ENCODE measurements at places on chromosomes 6 and 20. TPM values are rescaled to one million over a fixed set of nuclear protein-coding genes. Genes with fewer than 3 reads are reported as not detected.
A peak's percentile ranks its signal among the peaks of the same experiment; 100 is the strongest.

GRCh38 chr6:63923139-63923739 is 287.6 kb downstream of the PHF3 start:
- no peak for DNase-seq

GRCh38 chr20:37901654-37902503 is 1.0 kb upstream of the VSTM2L start:
- DNase-seq = no peak

DNA sequence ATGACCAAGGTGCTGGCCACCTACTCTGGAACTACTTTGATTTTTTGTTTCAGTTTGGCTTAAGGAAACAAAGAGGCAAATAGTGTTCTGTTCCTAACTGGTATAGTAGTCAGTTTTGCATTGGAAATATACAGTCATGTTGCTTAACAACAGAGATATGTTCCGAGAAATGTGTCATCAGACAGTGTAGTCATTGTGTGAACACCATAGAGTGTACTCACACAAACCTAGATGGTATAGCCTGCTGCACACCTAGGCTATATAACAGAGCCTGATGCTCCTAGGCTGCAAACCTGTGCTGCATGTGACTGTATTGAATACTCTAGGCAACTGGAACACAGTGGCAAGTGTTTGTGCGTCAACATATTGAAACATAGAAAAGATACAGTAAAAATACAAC is 80.4 kb downstream of the ARID1B start:
- no peak for DNase-seq

DNA sequence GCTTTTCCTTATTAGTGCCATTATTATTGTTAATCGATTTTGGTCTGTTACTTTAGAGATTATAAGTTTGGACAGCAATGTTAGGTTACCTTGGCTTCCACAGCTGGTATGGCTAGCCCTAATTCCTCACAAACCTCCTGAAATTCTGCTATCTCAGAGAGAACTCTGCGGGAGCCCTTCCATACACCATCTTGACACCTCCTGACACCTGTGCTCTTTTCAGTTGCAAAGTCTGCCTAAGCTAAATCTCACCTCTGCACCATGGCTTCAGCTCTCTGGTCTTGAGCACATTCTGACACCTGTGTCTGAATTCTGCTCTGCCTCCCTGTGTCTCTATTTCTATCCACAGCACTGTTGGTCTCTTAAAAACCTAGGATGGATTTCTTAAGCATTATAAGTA is 106.5 kb downstream of the DCDC2 start:
- no peak for DNase-seq

Gene VSX1
- not detected for total RNA-seq

GRCh38 chr6:83152913-83153312 is 40.2 kb downstream of the PGM3 start:
- DNase-seq = no peak

- no peak for DNase-seq
Observed at GRCh38 chr6:131041814-131042213, 21.2 kb downstream of the EPB41L2 start.

DNA sequence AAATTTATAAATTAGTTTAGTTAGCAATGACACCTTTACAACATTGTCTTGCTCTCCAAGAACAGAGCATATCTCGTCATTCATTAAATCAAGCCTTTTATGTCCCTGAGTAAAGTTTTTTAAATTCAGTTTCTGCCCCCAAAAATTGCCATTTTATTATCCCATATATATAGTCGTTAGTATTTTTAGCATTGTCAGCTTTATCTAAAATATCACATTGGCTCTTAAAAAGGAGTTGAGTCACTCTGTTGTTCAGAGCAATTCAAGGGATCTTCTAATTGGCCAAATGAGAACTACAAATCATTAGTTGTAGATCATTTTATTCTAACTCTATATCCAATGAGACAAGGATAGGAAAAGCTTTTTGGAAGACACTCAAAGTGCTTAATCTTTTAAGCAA is 127.1 kb downstream of the COL9A1 start:
- no peak for DNase-seq

DNA sequence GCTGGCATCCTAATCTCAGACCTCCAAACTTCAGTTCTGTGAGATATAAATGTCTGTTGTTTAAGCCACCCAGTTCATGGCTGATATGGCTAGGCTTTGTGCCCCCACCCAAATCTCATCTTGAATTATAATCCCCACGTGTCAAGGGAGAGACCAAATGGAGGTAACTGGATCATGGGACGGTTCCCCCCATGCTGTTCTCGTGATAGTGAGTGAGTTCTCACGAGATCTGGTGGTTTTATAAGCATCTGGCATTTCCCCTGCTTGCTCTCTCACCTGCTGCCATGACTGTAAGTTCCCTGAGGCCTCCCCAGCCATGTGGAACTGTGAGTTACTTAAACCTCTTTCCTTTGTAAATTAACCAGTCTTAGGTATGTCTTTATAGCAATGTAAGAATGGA is 56.7 kb downstream of the KIAA0319 start:
- DNase-seq = no peak

- DNase-seq = no peak
Observed at GRCh38 chr20:54205450-54205849, 2.4 kb upstream of the PFDN4 start.

DNA sequence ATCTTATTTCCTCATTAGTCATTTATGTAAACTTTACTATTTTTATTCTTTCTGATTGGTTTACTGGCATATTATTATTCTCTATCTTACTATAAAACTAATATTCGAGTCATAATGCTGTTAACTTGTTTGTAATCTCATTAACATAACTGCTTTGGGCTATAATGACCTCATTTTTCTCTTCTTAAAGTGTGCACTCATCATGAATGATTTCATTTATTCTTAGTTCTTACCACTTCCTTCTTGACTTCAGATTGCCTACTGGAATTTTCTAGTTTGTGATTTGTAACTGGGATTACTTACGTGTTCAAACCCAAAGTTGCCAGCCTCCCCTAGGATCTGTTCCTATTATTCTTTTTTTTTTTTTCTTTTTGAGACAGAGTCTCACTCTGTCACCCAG is 91.8 kb upstream of the TNFAIP3 start:
- DNase-seq = no peak

GRCh38 chr20:2382833-2383232 is 2.1 kb downstream of the TGM6 start:
- DNase-seq = no peak

Gene DPPA5
- total RNA-seq = not detected

- DNase-seq = no peak
Observed at GRCh38 chr6:25392372-25392771, 113.2 kb downstream of the CARMIL1 start.

GRCh38 chr20:61886721-61887595 is 178.7 kb downstream of the TAF4 start:
- DNase-seq = no peak

- no peak for DNase-seq
Observed at GRCh38 chr6:113646701-113647100, 210.4 kb upstream of the MARCKS start.

DNA sequence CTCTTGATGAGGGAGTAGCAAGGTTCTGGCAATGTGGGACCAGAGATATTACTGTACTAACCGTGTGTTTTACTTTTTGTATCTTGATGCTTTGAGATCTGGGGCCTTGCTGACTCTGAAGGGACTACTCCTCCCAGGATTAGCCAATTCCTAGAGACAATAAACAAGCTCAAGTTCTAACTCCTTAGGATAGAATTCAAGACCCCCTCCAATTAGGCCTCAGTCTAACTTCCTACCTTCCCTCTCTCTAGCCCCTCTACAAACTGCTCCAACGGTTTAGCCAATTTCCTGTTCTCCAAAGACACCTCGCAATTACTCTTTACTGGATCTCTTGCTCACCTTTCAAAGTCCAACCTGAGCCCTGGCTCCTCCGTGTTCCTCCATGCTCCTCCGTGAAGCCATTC is 158.7 kb upstream of the JARID2 start:
- no peak for DNase-seq

- DNase-seq = no peak
Observed at GRCh38 chr6:101195588-101195987, 197.9 kb upstream of the GRIK2 start.

DNA sequence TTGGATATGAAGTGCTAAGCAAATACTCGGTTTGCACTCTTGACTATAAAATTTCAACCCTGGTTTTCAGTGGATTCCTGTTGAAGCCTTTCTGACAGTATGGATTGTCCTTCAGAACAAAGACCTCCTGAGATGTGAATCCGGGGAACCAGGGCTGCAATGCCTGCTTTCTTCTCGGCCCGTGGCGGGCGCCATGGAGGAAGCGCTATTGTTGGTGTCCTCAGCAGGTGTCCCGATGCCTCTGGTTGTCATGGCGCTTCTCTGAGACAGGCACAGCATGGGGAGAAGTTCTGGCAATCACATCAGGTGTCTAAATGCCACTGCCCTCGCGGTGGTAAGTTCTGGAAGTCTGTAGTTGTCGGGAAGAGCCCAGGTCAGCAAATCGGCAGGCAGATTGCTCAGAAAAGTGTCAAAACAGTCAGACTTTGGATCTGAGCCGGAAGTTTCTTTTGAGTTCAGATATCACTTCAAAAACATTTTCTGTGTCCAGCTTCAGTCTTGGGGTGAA is 188.5 kb downstream of the CDH4 start:
- no peak for DNase-seq

DNA sequence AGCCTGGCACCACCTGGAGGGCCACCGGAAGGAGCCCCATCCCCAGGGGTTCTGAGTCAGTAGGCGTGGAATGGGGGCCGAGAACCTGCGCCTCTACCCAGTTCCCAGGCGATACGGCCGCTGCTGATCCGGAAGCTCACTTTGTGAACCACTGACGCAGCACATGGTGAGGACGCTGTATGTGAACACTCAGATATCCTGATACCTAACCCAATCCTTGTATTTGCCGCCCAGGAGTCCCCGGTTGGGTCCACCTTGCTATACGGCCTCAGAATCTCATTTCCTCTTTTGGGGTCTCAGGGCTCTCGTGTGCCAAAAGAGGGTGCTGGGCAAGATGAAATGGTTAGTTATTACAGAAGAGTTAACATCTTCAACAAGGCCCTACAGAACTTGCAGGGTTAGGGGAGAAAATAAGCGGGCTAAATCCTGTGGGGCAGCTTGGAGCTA is 604 bp upstream of the RAB5IF start:
- DNase-seq = peak; percentile 66

GRCh38 chr6:150290429-150290828 is 78.4 kb upstream of the IYD start:
- DNase-seq = no peak

Gene TRIM26
- total RNA-seq = 42.6 TPM

DNA sequence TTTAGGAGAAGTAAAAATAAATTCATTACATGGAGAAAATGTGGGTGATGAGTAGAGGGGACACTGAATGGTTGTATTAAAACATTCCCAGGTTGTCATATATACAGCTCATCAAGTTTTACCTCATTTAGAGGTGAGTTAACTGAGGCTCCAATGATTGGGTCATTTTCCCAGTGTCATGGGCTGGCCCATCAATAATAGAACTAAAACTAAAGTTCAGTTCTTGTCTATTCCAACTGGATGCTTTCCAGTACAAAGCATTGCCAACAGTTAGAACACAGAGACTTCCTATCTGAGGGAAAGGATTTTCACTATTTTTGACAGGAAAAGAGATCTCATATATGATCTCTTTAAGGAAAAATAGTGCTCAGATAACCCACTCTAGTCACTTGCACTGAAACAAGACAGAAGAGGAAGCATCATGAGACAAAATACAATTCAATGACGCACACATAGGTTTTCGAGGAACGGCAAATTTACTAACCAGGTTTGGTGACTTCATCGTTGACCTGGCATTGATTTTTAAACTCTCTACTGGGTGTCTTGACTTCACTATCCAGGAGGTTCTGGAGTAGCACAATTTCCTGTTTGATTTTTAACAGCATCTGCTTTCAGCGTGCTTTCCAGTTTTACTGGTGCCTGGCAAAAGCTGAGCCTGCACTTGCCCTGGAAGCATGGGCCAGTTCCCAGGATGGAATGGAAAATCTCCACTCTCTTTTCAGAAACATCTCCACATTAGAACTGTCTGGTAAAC is 195.5 kb upstream of the FBXL4 start:
- no peak for DNase-seq

- no peak for DNase-seq
Observed at GRCh38 chr6:25013246-25013645, 77.5 kb upstream of the RIPOR2 start.

DNA sequence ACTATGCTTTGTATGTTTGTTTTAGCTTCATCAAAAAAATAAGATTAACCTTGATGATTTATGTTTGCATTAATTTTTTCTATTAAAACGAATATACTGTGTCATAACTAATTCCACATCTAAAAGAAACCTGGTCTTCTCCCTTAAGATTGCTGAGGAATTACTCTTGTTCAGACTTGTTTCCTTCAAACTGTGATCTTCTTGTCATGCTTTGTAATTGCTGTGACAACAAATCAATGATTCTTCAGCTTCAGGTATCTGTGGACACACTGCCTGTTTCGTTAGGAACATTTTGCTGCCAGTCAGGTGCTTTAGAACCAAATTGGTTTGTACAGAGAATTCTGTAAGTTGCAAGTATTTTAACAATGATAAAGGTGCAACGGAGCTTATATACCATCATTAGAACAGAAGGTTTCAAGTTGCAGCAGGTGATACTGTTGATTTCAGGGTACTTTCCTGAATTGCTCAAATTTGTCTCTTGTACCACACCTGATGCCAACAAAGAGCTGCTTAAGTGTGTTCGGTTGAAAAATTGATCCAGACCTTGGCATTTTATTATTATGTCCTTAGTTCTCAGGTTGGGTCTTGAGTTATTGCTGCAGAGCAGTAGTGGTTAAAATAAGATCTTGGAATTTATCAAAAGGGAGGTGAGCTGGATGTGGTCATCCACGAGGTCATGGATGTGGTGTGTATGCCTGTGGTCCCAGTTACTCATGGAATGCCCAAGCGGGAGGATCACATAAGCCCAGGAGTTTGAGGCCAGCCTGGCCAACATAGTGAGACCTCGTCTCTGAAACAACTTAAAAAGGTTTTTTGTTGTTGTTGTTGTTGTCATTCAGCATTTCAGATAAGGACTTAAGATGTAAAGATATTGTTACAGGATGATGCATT is 19.5 kb downstream of the SYTL3 start:
- no peak for DNase-seq

DNA sequence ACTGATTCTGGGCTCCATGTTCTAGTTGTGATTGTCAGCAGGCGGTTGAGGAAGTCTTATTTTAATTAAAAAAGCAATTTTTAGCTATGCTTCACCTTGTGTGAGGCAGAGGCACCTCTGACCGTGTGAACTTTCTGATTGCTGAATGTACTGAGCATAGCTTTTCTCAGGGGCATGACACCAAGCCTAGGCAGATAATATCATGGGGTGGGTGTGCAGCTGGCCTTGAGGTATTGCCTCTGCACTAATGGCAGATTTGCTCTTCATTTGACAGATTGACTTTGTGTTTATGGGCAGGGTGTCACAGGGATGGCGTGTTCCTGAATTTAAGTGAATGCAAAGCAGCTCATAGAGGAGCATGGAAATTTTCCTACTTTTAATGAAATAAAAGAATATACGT is 19.6 kb downstream of the CTNNBL1 start:
- DNase-seq = no peak

GRCh38 chr6:12324748-12325147 is 34.6 kb downstream of the EDN1 start:
- DNase-seq = no peak

GRCh38 chr20:51346686-51347485 is 195.6 kb downstream of the NFATC2 start:
- DNase-seq = no peak

GRCh38 chr20:6768228-6769140 is 998 bp downstream of the BMP2 start:
- peak; percentile 65 for DNase-seq

Measured in sciatic nerve (tissue), 2 donors.